ENCODE measurements at places on chromosomes 1 and 21. TPM values are rescaled to one million over a fixed set of nuclear protein-coding genes. Genes with fewer than 3 reads are reported as not detected.

DNA sequence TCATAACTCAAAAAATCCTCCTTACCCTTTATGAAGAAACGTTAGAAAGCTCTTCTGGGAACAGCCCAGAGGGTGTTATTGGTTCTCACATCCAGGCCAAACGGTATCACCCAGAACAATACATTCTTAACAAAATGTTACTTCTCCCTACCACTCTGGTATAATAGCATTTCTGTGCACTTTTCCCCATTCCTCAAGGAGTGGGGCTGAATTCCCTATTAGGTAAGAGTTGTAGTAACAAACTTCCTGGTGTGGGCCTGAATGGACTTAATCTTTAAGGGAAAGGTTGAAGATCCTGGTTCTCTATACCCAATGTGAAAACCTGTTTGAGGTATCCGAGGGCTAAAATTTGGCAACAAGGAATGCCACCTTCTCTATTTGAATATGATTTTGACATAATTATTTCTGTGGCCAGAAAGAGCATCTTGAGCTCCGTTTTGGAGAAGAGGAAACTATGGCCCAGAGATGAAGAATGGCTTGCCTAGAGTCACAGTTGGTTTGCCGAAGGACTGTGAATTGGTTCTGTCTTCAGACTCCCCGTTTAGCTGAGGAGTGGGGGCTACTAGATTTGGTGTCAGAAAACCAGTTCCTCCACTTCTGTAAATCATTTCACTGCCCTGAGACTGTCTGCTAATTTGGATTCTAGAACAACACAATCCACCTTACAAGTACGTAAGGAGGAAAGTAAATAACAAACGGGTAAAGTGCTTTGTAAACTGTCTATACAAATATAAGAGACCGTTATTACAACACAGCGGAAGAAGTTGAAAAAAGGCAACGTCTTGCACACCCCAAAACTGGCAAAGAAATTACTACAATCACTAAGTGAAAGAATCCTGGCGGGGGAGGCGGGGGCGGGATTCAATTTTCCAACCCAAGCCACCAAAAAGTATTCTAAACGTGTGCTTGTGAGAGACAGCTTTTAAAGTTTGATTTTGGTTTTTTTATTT lies 2.3 kb downstream of the ANP32E start:
- no peak for DNase-seq

DNA sequence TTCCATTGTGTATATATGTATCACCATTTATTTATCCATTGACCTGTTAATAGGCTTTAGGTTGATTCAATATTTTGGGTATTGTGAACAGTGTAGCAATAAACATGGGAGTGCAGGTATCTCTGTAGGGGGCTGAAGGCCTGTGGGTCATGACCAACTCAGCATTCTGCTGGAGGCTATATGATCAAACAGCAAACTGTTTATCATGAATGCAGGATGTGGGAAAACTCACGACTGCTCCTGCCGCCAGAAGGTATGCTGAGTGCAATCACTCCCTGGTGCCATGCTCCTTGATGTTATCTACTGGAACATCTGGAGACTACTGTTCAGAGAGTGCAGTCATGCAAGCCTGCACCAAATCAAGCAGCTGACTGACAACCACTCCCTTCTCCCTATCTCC lies 275.2 kb downstream of the COL11A1 start:
- no peak for DNase-seq

GRCh38 chr1:15168479-15168878 lies 14.9 kb downstream of the TMEM51 start:
- no peak for DNase-seq

Gene BRINP2
- total RNA-seq: 17.1 TPM

GRCh38 chr1:43783671-43784205 lies 76.4 kb downstream of the ST3GAL3 start:
- DNase-seq: no peak

Gene ANGPTL1
- 2.0 TPM for total RNA-seq

GRCh38 chr1:209924390-209924789 lies 13.6 kb upstream of the SYT14 start:
- no peak for DNase-seq

DNA sequence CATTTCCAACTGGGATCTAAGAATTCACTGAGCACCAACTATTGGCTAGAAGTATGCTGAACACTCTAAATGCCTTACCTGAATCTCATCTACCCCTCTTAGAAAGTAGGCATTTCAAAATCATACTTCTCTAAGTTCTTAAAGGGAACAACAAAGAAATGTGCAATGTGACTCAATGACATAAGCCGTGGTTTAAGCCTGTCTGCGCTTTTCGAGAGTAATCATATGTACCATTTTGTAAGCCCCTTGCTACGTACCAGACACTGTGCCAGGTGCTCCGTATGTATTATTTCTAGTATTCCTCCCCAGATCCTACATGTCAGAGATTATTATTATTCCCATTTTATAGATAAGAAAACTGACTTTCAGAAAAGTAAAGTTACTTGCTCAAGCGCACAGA lies 454.2 kb downstream of the SETD4 start:
- no peak for DNase-seq

- DNase-seq: no peak
Observed at GRCh38 chr1:150609732-150610131, 19.7 kb downstream of the ENSA start.

DNA sequence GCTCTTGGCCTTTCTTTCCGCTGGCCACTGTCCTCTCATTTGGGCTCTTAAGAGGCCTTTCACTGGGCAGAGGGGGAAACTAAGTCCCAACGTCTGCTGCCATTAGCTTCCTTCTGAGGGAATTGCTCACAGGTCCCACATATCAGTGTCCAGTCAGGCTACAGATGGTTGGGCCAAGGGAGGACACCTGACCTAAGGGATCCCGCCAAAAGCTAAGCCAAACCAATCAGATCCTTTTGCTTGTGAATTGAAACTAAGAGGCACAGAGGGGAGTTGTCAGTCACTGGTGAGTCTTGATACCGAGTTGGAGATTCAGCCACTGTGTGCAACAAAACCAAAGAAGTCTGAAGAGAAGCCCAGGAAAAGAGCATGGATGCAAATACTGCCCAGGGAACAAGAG lies 5.7 kb upstream of the NT5C1A start:
- DNase-seq: no peak

DNA sequence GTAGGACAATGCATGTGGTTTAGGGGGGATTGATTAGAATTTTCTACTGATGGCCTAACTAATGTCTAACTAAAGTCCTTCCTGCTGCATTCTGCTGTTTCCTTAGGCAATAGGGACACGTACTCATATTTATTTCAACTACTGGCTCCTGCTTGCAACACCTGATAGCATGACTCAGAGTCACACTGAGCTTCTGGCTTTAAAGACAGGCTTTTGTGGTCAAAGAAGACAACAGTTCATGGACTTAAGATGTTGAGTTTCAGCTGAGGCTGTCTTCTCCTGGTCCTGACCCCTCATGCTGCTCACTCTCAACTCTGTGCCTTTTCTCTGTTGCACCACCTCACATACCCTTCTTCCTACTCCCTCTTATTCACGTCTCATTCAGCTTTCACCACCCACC lies 29.1 kb upstream of the TRABD2B start:
- DNase-seq: no peak

GRCh38 chr1:97791251-97791650 lies 129.6 kb downstream of the DPYD start:
- DNase-seq: no peak

DNA sequence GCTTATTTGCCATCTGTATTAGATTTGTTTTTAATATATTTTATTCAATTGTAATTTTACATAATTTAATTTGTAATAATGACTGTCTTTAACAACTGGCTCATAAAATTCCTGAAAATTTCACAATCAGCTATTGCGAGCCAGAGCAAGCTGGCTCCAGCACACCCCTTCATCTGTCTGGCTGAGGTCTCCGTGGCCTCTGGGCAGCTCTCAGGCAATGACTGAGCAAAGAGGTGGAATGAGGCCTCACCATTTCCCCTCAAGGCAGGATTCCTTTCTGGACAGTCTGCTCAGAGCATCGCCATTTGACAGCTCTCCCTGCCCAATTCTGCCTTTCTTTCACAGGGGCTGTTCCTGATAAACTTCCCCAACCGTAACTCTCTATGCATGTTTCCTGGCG lies 5.8 kb upstream of the KANK4 start:
- no peak for DNase-seq

DNA sequence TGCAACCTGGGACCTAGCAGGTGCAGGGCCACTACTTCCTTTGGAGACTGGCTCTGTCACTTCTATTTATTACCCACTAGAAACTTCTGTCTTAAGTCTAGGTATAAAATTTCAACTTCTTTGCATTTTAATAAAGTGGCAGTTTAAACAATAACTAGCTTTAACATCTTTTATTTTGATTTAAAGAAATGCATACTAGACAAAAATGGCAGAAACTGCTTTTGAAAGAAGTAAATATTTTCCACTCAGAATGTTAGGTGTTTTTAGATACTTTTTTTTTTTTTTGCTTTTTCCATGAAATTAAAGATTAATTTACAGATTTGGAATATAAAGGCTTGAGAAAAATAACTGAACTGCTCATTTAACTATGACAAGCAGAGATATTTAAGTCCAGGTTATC lies 1477.6 kb downstream of the KCNT2 start:
- DNase-seq: no peak

- no peak for DNase-seq
Observed at GRCh38 chr1:63987014-63987627, 213.3 kb downstream of the ROR1 start.

Gene TMEM200B
- 0.82 TPM for total RNA-seq

DNA sequence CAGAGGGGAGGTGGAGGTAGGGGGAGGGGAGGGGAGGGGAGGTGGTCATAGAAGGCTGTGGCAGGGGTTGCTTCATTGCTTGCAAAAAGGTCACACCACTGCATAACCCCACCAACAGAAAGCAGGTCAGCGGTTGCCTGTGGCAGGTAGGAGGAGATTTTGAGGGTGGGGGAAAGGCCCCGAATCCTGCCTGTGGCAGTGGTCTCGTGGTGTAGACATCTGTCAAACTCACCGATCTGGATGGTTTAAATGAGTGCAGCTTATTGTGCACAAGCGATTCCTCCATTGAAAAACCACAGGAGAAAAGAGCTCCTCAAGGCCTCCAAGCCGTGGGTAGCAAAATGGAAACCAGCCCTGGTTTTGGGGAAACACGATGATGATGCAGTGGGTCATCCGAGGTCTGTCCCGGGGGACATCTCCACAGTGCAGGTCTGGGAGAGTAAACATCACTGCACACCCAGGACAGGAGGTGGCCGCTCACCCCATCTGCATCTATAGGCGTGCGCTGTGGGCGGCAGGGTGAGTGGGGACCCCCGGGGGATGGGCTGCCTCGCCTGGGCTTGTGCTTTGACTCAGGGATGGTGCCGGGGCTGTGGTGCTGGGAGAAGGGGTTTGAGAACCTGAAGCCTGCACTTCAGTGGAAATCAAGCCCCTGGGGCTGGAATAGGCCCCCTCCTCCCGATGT lies 112.3 kb downstream of the CRYAA start:
- DNase-seq: no peak

Gene SMG7
- 19.2 TPM for total RNA-seq

DNA sequence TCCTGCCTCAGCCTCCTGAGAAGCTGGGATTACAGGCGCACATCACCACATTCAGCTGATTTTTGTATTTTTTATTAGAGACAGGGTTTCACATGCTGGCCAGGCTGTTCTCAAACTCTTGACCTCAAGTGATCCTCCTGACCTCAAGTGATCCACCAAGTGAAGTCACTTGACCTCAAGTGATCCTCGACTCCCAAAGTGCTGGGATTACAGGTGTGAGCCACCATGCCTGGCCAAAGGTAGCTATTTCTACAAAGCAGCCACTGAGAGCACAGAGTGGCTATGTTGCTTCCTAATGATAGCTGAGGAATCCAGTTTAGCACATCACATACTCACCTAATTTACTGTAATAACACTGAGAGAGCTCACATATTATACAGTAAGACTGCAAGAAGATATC lies 44.8 kb upstream of the CPLANE2 start:
- DNase-seq: no peak

Gene CHI3L2
- total RNA-seq: 0.41 TPM

- no peak for DNase-seq
Observed at GRCh38 chr1:93615582-93616150, 66.0 kb downstream of the BCAR3 start.

Gene ADGRB2
- total RNA-seq: 42.4 TPM

DNA sequence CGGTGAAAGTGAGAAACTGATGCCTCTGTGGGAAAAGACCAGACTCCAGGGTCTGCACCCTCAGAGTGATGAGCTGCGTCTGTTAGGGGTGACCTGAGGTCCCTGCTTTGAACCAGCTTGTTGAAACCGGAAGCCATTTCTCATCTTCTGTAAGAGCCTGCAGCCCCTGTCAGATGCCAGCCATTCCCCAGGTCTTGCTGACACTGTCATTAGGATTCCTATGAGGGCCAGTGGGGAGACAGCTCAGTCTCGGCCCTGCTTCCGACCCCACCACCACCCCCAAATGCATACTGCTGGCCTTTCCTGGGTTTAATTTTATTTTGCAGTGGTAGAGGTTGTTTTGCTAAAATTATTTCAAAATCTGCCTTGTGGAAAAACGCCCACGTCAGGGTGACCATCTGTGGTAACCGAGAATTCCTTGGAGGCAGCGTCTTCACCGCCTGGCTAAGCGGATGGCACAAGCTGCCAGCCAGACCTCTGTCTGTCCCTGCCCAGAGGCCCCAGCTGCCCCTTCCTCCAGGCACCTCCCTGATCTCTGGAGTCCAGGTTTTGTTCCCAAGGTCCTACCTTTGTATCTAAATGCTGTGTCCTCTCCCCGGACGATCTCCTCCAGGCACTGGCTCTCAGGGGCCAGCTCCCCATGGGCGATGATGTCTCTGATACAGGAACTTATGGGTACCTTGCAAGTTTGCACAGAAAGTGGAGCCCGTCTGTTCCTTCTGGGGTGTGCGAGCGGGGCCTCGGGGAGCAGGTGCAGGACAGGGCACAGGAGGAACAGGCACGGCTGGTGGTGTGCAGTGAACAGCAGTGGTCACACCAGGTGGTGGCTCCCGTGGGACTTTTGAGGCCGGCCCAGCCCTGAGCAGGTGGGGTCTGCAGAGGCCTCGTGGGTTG lies 49.9 kb downstream of the PRKCZ start:
- no peak for DNase-seq

Gene FCGR3A
- total RNA-seq: 2.9 TPM

All from frontal cortex (tissue), 4 donors.